ENCODE measurements at places on chromosomes 2 and 18.

GRCh38 chr18:45478889-45479288 lies 136.4 kb upstream of the SLC14A2 start:
- DNase-seq = no peak

GRCh38 chr2:39434233-39434897 lies 2.7 kb downstream of the MAP4K3 start:
- DNase-seq = no peak

DNA sequence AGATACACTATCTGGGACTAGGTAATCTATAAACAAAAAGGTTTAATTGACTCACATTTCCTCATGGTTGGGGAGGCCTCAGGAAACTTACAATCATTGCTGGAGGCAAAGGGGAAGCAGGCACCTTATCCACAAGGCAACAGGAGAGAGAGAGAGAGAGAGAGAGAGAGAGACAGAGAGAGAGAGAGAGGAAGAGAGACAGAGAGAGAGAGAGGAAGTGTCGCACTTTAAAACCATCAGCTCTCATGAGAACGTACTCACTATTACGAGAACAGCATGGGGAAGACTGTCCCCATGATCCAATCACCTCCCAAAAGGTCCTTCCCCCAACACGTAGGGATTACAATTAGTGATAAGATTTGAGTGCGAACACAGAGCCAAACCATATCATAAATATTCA lies 253.5 kb upstream of the TRIB2 start:
- DNase-seq = no peak

GRCh38 chr18:67261931-67262552 lies 254.5 kb downstream of the DSEL start:
- no peak for DNase-seq

DNA sequence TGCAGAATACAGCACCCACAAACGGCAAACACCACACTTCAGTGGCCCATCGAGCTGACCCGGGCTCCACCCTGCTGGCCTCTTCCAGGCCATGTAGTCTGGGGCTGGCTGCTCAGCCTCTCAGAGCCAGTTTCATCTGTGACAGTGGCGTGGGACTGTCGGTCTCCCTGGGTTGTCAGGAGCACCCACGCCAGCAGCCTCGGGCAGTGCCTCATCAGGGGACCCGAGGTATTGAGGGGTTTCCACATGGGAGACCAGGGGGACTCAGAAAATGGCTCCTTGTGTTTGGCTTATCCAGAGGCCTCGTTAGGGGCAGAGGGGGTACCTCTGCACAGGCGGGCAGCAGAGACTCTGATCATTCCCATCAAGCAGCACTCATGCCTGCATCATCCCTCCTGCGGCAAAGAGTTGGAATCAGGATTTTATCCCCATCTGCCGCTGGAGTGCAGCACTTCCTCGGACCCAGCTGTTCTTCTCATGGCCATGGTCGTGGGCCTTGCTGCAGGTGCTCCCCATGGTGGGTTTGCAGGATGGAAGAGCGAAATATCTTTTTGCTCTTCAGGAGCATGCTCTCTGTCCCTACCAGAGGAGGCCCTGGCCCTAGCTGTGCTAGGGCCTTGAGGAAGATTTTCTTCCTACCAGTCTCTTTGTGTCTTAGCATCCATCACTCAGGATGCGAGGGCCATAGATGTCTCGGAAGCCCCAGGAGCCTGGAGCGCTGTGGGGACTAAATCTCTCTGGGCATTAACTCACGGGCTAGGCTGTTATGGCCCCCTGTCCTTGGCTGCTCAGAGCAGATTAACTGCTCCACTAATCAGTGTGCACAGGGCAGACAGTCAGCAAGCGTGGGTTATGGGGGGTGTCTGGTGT lies 100.8 kb downstream of the CLIP4 start:
- no peak for DNase-seq

DNA sequence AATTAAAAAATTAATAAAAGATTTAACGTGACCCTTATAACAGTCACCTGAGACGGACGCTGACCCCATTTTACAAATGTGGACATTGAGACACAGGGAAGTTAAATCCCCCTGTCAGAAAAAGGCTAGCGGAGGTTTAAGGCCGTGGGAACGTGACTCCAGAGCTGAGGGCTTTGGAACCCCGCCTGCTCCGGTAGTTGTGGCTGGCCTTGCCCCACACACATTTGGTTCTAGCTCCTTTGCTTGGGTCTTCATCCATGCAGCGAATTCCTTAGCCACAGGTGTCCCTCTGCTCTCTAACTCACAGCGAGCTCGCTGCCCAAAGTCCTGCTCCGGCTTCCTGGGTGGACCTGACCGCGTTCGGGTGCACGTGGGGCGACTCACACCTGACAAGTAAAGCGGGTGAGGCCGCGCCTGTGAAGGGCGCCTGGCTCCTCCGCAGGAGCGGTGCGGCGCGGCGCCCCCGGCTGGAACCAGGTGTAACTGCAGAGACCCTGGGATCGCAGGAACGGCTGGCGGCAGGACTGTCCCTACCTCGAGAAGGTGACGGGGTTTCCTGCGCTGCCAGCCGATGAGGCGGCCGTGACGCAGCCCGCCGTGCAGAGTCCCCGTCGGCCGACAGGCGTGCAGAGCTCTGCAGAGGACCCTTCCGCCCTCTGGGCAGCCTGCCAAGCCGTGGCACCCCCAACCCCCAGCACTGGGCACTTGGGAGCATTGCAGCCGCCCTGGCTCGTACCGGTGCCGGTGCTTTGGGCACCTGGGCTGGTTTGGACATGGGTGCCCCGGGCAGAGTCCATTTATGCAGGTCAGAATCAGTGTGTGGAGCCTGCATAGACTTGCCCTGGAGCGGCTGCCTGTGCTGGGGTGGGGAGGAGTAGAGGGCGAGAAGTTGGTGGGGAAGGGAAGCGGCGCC lies 2.4 kb upstream of the PROC start:
- peak; percentile 87 for DNase-seq

DNA sequence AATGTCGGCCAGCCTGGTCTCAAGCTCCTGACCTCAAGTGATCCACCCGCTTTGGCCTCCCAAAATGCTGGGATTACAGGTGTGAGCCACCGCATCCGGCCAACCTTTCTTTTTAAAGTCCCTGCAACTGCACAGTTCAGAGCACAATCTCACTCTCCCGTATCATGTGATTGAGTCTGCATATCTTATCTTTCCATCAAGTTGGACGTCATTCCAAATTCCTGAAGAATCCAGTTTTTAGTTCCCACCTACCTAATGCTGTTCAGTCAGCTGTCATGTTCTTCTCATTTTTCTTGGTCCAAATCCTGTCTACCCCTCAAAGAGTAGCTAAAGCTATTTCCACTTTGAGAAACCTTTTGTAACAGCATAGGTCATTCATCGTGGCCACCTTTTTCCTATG lies 110.8 kb upstream of the FBXO11 start:
- no peak for DNase-seq

Data from ecto neural progenitor cell (in vitro differentiated cells).